Foreskin melanocyte (primary cell): ENCODE measurements at places on chromosomes 1 and 21.
A peak's percentile ranks its signal among the peaks of the same experiment; 100 is the strongest.

GRCh38 chr1:219660666-219661463, 48.0 kb upstream of the ZC3H11B start:
- peak; percentile 89 for DNase-seq

- DNase-seq, result peak; percentile 13
Measured at GRCh38 chr1:185789501-185790193, 55.5 kb downstream of the HMCN1 start.

DNA sequence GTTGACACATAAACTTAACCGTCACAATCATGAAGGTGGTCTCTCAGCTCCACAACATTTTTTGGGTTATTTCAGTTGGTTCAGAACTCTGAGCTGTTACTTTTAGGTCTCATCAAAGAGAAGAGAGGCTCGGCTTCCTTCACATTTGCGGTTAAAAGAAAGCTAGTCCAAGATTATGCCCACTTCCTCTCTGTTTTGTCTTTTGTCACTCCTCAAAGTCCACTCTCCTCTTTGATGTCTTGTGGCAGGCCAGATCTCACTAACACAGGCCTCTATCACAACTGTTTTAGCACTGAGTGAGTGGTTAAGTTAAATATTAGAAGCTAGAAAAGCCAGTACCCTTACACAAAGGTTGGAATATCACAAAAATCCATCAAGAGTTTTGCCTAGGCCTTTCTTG, 195.7 kb downstream of the FCRL5 start:
- no peak for DNase-seq

DNA sequence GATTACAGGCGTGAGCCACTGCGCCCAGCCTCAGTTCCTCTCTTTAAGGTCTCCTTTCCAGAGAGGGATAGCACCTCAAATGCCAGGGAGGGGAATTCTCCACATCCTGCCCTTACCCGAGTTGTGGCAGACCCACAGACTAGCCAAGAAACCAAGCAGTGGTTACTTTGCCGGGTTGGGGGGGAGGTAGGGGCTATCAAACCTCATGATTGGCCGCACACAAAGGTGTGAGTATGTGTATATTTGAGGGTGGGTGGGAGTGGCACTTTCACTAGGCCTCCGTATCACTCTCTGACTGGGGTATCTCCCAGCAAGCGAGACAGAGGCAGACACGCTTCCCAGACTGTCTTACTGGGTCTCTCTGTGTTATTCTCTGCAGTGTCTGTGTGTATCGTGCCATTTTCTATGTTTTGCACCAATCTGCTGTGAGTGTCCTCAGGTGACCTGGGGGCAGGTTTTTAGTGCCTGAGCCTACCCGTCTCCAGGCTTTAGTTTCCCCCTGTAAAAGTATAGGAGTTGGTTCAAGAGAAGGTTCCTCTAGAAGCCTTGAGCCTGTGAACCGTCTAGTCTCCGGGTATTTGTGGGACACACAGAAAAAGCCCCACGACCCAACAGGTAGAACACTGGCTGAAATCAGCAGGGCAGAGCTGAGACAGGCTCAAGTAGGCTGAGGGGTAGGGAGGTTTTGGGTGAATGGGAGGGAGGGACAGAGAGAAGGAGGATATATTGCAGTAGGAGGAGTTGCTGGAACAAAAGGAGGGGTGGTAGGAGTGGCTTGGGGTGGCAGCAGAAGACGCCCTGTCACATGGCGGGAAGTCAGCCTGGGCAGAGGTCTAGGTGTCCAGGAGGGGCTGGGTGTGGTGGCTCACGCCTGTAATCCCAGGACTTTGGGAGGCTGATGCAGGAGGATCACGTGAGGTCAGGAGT, 10.3 kb downstream of the LMNA start:
- no peak for DNase-seq

DNA sequence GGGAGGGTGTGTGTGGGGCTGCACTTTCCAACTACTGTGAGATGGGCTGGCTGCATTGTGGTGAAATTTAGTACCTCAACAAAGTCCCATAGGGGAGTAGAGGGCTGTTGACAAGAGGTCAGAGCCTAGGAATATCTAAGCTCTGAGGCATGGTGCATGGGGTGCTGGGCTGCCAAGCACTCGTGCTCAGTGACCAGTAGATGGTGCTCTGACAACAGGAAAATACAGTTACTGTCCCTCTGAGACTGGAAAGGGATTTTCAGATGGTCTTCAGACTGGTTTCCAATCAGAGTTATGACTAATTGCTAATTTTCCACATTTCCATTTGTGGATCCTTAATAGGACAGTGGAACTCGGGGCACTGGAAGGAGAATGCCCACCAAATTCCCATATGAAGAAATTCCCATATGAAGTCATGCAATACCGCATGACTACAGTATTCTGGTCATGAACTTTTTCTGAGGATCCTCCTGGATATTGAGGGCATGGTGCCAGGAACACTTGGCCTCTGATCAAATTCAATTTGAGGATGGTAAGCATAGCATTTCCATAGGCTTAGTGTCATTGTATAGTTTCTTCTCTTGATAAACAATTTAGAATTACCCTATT, 4.1 kb upstream of the CACNA1E start:
- peak; percentile 64 for DNase-seq

- DNase-seq, result no peak
Measured at GRCh38 chr1:184388319-184388889, 1.6 kb downstream of the C1orf21 start.

GRCh38 chr1:204528241-204528640, 12.0 kb downstream of the MDM4 start:
- DNase-seq, result no peak

DNA sequence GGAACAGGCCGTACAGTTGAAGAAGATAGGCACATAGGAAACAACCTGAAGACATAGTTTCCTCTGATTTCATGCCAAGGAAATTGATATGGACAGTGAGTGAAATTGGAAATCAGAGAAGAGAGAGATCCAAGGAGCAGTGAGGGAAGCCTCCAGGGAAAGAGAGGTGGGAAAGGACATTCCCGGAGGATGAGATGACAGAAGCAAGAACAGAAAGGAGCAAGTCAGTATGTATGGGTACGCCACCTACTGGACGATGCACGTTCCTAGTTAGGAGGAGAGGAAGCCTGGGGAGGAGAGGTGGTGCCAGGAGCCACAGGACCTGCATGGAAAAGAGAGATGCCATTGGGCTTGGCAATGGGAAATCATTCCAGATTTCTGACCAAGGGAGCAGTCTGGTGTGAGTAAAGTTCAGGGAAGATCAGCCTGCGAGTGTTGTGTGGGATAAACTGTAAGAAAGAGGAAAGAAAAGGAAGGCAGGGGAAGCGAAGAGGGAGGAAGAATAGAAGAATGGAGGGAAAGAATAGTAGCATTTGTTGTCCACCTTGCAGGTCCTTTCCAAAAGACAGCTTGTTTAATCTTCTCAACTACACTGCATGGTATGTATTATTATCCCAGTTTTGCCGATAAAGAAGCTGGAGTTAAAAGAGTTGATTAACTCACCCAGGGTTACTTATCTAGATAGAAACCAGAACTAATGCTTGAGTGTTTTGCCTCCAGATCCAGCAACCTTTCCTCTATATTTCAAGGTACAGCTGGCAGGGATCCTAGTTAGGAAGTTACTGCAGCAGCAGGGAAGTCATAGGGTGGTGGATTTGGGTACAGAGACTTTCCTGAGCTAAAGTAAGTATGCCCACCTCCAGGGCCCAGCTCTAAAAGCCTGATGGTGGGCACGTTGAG, 27.4 kb downstream of the C1orf116 start:
- peak; percentile 67 for DNase-seq
